AG09309 (cell line): ENCODE measurements at places on chromosomes 13 and 19.

- no peak for DNase-seq
Observed at GRCh38 chr13:21964686-21965085, 293.8 kb downstream of the FGF9 start.

GRCh38 chr13:77896977-77897376 lies 21.7 kb downstream of the EDNRB start:
- no peak for DNase-seq

GRCh38 chr19:16829010-16829821 lies at the start of gene SIN3B:
SIN3B (plus strand) TSS chr19:16829398; CDS start chr19:16829421, 23 bp downstream.
- DNase-seq: peak; percentile 31

GRCh38 chr19:3554254-3555083 lies 2.9 kb downstream of the MFSD12 start:
- DNase-seq: no peak

- peak; percentile 8 for DNase-seq
Observed at GRCh38 chr19:15562861-15563260, 52.2 kb upstream of the CYP4F8 start.

DNA sequence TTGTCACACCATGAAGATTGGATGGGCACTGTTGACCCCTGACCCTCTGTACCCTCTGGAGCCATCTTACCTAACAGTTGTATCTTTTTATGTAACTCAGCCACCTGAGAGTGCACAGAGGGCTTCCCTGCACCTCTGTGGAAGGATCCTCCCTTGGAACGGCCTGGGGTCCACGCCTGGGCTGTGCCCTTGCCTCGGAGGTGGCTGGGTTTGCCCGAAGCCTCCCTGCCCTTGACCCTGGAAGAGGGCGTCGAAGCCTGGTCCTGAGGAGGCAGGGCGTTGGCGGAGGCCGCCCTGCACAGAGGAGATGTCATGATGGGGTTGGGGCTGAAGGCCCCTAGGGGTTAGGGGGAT lies 241 bp downstream of the ODAD3 start:
- no peak for DNase-seq

- DNase-seq: no peak
Observed at GRCh38 chr13:46166224-46166584, 15.8 kb downstream of the LCP1 start.

DNA sequence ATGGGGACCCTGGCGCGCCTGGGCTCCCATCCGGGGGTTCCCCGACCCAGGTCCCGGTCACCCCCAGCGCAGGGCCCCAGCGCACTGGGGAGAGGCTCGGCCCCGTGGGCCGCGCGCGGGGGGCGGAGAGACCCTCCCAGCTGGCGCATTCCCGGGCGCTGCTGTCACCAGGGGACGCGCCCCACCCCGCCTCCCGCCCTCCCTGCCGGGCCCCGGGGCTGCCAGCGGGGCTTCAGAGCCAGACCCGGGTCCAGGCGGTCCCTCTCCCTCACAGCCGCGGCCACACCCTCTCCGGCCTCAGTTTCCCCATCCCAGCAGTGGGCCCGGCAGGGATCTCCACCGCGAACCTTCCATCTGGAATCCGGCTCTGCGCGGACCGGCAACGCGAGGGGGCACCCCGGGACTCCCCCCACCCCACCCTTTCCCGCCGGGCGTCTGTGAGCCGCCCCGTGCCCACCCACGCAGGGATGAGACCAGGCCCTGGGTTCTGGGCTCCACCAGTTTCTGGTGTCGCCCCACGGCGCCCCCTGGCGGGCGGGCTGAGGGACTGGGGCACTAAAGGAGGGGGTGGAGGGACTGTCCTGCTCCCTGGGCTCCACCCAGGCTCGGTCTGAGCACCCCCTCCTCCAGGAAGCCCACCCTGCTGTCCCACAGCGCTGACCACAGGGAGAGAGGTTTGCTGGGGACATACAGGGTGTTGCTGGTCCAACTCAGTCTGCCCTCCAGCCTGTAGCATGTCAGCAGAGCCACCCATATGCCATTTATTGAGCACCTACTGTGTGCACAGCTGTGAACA lies 878 bp upstream of the ADAMTSL5 start:
- DNase-seq: no peak

DNA sequence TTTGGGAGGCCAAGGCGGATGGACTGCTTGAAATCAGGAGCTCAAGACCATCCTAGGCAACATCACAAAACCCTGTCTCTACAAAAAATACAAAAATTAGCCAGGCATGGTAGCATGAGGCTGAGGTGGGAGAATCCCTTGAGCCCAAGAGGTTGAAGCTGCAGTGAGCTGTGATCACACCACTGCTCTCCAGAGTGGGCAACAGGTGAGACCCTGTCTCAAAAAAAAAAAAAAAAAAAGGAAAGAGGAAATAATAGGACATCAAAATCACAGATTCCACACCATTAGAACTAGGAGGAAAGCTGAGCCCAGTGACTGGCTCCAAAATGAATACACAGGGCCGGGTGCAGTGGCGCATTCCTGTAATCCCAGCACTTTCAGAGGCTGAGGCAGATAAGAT lies 3.2 kb upstream of the ZNF8 start:
- DNase-seq: no peak

DNA sequence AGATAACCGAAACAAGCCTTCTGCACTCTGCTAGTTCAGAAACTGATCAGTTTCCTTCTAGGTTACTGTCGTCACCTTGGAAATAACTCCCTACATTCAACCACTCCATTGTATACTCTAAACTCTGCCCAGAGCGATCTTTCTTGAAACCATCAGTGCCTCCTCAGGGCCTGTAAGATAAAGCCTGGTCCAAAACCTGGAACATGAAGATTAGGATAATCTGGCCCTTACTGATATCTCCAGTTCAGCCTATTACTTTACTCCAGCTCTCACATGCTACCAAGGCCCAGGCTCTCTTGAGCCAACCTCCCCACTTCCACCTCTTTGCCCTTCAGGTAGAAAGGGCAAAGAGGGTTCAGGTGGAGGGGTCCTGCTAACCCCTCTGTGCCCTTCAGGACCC lies 125.3 kb upstream of the RXFP2 start:
- no peak for DNase-seq

DNA sequence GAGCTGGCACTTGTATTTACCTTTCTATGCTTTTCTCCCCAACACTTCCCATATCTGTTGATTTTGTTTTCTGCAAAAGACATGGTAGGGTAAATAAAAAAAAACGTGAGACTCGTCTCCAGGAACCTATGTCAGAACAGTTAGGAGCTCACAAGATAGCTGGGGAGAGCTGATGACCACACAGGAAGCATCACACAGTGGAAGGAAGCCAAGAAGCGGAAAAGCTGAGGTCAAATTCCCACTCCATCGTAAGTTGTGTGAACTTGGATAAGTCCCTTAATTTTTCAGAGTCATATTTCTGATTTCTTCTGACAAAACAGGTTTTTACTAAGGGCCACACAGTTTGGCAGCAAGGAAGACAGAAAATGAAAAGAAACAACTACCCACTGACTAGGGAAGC lies 199.6 kb downstream of the KLF5 start:
- DNase-seq: no peak

DNA sequence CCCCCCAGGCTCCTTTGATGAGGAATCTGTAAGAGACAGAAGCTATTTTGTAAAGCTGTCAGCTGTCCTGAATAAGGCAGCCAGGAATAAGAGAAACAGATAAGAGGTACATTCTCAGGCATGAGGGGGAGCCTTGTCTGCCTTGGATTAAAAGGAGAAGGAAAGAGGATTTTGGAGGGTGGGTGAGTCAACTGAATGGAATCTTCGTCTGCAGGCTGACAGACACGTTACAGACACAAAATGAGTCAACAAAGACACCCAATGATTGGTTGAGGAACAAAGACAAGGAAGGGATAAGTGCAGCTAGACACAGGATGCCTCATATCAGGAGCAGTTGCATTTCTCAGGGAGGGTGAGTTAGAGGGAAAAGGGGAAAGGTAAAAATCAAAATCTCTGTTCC lies 162.5 kb downstream of the OLFM4 start:
- DNase-seq: no peak

DNA sequence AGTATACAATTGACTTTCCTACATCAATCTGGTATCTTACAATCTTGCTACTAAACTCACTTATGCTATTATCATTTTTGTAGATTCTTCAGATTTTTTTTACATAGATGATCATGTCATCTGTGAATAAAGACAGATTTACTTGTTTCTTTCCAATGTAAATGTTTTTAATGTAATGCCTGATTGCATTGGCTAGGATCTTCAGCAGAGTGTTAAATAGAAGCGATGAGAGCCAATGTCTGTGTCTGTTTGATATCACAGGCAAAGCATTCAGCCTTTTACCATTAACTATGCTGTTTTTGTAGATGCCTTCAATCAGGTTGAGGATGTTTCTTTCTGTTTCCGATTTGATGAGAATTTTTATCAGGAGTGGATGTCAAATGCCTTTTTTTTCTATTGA lies 19.2 kb downstream of the SLAIN1 start:
- no peak for DNase-seq
